ENCODE measurements at places on chromosomes 12 and 14.

- no peak for DNase-seq
Measured at GRCh38 chr12:112615196-112615595, 176.4 kb upstream of the RPH3A start.

- DNase-seq = no peak
Measured at GRCh38 chr12:62128175-62128975, 131.8 kb upstream of the USP15 start.

- DNase-seq = no peak
Measured at GRCh38 chr12:91577586-91578539, 395.2 kb upstream of the DCN start.

DNA sequence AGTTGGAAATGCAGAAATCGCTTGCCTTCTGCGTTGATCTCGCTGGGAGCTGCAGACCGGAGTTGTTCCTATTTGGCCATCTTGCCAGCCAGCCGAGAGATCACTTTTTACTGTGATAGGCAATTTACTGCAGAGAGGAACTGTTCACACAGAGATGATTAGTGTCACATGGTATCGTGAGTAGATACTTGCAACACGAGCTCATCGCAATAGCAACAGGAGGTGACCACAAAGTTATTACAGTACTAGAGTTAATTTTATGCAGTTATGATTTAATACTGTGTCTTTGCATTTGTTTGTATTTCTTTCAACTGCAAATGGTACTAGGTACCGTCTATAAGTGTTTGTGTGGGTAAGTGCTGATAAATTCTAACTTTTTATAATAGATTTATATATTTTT, 27.8 kb downstream of the NOPCHAP1 start:
- DNase-seq = no peak

DNA sequence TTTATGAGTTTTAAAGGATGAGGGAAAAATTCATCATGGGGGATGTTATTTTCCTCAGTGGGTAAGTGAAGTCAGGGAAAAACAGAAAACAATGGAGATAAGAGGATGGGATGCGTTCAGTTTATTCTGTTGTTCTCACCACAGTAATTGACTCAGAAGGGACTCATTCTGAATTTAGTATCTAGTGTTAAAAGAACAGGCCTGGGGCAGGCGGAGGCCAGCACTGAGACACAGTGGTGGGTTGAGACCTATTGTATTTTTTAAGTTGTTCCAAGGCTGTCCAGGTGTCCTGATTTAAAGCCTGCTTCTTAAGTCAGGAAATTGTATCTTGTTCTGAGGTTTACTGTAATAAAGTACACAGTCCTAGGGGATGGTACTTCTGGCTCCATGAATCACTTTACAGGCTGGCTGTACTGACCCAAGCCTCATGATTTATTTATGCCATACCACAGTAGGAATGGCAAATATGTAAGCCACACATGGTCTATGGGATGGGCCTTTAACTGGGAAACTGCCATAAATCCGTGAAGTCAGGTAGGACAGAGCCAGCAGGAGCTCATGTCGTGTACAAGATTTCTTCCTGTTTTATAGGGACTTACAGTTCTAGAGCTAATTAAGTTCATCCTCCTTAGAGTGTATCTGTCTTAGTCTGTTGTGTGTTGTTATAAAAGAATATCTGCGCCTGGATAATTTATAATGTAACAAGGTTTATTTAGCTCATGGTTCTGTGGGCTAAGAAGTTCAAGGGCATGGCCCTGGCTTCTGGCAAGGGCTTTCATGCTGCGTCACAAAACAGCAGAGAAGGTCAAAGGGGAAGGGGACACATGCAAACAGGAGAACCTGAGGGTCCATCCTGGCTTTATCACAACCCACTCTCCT, 244.1 kb downstream of the FBXL14 start:
- DNase-seq = no peak

DNA sequence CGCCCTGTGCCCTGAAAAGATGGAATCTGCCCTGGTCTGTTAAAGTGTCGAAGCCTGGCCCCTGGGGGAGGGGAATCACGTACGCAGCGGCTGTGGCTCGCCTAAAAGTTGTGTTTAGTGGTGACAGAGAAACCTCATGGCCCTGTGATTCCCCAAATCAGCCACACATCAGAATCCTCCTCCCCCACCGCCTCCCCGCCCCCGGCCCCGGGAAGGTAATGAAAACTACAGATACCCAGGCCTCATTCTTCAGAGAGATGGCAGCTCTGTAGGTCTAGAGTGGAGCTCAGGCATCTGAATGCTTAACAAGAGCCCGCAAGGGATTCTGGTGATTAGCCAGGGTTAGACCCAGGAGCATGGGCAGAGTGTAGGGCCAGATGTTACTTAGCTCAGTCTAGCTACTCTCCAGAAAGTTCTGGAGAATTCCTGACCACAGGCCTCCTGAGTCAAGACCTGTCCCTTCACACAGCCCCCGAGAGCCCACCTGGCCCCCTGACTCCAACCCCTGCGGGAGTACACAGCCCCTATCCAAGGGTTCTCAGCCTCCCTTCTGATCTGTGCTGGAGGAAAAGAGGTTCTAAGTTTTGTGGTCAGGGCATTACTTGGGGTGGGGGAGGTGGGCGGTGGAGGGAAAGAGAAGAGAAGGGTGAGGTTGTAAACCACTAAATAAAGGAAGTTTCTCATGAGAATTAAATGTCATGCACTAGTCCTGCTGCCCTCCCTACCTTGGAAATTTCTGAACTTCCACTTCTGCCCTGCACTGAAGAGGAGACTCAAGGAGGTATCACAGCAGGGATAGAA, 114.8 kb downstream of the PLXNC1 start:
- DNase-seq = no peak

- DNase-seq = no peak
Measured at GRCh38 chr14:95316821-95317220, 2.9 kb downstream of the CLMN start.

GRCh38 chr12:131089531-131090273, 136.0 kb downstream of the ADGRD1 start:
- no peak for DNase-seq

DNA sequence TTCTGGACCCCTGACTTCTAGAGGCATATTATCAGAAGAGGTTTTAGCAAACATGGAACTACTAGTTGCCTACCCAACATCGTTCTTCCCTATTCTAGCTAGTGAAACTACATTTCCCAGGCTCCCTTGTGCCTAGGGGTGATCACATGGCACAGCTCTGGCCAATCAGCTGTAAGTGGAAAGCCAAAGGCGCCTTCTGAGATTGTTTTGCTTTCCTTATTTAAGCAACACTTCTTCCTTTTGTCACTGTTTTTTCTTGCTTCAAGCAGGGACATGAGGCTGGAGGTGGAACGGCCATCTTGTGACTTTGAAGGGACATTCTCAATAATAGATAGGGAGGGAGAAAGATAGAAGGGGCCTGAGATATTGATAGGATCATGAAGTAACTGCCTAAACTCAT, 136.7 kb downstream of the ZNF664 start:
- DNase-seq = peak; percentile 64

GRCh38 chr12:109264095-109264942, 44.8 kb downstream of the FOXN4 start:
- peak; percentile 93 for DNase-seq

DNA sequence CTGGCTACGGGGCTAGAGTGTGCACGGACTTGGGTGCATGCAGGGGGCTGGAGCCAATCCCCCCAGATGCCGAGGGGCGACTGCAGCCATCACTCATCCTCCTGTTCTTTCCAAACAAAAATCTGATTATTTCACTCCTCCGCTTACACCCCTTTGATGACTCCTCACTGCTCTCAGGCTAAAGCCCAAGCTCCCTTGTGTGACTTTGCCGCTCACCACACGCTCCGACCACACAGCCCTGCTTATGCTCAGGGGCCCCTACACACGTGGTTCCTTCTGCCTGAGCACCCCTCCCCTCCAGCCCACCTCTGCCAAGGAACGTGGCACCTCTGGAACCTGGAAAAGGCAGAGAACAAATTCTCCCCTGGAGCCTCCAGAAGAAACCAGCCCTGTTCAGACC, 13.7 kb downstream of the CHFR start:
- no peak for DNase-seq

- no peak for DNase-seq
Measured at GRCh38 chr14:93024493-93024892, 91.2 kb downstream of the ITPK1 start.

DNA sequence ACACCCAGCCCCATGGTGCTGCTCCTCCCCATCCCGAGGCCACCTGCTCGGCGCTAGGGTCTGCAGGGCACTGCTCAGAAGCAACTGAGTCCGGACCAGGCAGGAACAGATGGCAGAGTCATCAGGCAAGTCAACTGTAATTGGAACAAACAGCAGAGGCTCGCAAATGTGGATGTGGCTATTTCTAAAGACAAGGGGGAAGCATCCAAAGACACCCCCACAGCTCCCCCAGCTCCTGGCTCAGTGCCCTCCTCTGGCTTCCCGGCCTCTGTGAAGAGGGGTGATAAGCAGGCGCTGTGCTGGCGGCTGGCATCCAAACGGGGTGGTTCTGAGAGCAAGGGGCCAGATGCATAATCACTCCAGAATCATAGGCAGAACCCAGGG, 125.6 kb downstream of the PIWIL1 start:
- no peak for DNase-seq

DNA sequence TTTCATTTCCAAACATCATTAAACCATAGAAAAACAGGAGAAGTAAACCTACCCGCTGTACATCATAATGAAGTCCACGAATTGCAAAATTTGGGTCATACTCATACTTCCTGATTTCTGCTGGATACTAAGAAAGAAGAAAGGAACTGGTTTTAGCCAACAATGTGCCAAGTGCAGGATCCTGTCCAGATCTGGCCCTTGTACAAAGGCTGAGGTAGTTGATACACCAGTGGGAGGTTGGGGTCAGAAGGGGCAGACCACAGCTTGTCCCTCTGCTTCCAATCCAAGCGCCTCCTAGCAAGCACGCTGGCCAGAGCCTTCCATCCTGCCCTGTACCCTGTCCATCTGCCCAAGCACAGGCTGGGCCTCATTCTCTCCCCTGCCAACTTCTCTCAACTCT, 34.2 kb downstream of the NT5DC3 start:
- DNase-seq = no peak

DNA sequence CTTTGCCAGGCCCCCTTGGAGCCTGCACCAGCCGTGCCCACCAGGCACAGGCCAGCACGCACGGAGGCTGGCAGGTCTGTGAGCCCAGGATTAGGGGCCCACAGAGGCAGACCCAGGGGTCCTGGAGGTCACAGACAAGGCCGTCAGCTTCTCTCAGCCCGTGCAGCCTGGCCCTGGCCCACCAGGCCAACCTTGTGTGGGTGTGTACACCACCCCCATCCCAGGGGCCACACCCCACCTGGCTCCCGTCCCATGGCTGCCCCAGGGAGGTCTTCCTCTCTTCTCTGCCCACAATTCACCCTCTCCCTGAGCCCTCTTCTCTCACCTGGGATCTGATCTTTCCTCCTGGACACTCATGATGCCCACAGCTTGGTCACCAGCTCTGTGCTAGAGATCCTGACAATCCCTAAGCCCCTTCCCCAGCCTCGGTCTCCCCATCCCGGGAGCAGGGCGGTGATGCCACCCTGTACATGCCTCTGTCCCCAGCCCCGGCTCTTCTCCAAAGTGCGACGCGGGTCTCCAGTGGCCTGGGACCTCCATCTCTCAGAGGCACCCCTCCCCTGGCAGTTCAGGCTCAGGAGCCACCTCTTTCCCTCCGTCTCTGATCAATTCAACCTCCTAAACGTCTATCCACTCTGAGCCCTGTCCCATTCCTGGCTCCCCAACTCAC, 31.1 kb upstream of the GPR132 start:
- DNase-seq = no peak

DNA sequence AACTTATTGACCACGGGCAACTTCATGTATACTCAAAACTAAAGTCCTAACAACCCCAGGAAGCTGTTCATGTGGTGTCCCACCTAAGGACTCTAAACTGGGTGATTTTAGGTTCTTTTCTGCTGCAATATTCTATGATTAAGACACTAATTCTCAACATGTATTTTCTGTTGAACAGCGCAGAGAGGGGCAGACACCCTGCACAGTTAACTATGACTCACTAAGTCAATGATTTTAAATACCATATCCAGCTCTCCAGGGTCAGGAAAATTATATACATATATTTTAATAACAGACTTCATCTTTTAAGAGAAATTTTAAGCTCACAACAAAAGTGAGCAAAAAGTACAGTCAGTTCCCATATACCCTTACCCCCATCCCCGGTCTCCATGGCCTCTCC, 85.0 kb downstream of the FOXN3 start:
- DNase-seq = no peak

- no peak for DNase-seq
Measured at GRCh38 chr12:53703756-53704155, 23.5 kb downstream of the CALCOCO1 start.

DNA sequence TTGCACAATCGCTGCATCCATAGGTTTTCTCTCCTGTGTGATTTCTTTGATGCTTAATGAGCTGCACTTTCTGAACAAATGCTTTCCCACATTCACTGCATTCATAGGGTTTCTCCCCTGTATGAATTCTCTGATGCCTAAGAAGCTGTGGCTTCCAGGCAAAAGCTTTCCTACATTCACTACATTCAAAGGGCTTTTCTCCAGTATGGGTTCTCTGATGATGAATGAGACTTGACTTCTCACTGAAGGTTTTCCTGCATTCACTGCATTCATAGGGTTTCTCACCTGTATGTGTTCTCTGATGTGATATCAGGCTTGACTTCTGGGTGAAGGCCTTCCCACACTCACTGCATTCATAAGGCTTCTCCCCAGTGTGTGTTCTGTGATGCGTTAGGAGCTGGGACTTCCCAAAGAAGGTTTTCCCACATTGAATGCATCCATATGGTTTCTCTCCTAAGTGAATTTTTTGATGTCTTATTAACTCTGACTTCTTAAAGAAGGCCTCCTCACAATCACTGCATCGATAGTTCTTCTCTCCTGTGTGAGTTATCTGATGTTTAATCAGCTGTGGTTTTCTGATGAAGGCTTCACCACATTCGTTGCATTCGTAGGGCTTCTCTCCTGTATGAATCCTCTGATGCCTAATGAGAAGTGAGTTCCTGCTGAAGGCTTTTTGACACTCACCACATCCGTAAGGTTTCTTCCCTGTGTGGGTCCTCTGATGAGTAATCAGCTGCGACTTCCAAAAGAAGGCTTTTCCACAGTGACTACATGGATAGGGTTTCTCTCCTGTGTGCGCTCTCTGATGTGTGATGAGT, 30.3 kb downstream of the ZNF605 start:
- DNase-seq = no peak

DNA sequence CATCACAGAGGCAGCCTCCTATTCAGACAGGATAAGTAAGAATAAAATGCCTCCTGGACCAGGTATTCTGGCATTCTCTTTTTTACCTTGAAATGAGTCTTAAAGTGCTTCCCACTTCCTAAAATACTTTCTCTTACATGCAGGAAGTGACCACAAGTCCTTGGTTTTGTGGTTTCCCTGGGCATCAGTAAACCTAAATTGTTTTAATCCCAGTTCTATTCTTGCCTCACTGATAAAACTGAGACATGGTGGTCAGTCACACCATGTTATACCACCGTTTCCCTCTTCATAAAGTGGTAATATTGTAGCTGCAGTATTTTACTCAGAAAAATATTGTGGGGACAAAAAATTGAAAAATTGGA, 1.2 kb upstream of the SALL2 start:
- DNase-seq = no peak

DNA sequence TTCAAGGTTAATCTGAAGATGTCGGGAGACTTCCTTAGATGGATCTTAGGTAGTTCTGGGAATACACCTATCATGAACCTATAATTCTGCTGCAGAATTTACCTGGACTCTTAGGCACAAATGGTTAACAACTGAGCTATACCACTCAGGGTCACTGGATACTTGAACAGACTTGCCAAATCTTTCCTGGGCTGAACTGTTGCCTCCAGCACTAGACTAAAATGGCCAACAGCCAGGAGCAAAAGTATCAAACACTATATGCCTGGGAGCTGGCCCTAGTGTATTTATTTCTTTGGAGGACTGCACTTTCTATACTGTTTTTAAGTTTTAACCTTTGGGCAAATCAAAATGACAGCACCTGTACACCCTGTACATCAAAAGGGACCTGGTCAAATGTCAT, 252.8 kb downstream of the TMEM117 start:
- DNase-seq = no peak

Measured in ELF-1 (cell line).